ENCODE measurements at places on chromosomes 5 and 9.

GRCh38 chr5:53871050-53871449, 310.6 kb downstream of the NDUFS4 start:
- DNase-seq: no peak

- DNase-seq: no peak
Measured at GRCh38 chr9:82890865-82891264, 172.1 kb downstream of the RASEF start.

- DNase-seq: peak; percentile 62
Measured at GRCh38 chr5:8517456-8517855, 648.5 kb downstream of the MTRR start.

DNA sequence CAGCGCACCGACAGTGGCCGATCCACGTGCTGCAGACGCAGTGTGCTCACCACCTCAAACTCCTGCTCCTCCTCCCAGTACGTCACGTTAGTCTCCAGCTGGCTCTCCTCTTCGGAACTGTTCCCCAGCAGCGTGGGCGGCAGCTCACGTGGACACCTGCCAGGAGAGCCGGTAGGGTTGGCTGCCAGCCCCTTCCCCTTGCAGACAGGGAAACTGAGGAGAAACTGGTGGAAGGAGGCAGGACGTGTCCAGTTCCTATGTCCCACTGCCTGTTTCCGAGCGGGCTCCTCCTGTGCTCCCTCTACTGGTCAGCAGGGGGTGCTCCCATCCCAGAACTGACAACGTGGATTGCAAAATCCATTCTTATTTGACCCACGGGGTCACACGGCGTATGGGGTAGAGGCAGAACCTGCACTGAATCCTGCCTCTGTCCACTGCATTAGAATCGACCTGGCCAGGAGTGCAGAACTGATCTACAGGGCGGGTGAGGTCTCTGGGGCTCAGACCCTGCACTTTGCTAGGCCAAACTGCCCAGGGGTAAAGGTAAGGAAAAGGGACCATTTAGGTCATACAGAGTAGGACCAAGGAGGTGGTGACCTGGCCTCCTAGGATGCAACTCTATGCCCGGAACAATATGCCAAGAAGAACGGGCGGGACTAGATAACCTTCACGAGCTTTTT, 25.7 kb downstream of the PDGFRB start:
- DNase-seq: peak; percentile 69

GRCh38 chr9:86945728-86946200, 1.5 kb downstream of the GAS1 start:
- no peak for DNase-seq

GRCh38 chr5:107776922-107777740, 106.4 kb upstream of the EFNA5 start:
- DNase-seq: no peak

DNA sequence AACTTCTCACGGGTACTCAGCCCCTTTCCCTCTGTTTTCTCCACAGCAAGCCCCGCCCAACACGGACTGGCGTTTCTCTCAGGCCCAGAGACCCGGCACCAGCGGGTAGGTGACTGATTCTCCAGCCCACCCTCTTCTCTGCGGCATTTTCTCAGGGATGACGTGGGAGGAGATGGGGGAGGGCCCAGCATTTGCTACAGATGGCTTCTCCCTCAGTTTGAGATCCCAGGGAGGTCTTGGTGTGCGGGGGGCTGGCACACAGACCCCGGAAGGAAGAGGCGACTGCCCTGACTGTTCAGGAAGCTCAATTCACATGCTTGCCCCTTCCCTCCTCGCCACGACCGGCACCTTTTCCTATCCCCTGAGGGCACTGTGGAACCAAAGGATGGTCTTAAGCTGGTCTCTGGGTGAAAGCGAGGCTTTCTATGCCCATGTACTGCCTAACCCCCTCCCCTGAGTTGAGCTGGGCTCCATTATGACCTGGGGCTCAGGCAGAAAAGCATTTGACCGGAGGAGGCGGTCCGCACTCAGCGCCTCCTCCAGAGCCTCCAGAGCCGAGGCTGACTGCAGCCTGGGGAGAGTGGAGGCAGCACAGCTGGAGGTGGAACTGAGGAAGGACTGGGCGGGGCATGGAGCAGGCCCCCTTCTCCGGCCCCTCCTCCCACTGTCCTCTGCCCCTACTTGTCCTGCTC, 6.0 kb downstream of the PCDHGC5 start:
- DNase-seq: no peak

GRCh38 chr5:34609951-34610441, 46.1 kb upstream of the RAI14 start:
- DNase-seq: no peak

- peak; percentile 20 for DNase-seq
Measured at GRCh38 chr9:70480405-70480980, 66.0 kb upstream of the KLF9 start.

DNA sequence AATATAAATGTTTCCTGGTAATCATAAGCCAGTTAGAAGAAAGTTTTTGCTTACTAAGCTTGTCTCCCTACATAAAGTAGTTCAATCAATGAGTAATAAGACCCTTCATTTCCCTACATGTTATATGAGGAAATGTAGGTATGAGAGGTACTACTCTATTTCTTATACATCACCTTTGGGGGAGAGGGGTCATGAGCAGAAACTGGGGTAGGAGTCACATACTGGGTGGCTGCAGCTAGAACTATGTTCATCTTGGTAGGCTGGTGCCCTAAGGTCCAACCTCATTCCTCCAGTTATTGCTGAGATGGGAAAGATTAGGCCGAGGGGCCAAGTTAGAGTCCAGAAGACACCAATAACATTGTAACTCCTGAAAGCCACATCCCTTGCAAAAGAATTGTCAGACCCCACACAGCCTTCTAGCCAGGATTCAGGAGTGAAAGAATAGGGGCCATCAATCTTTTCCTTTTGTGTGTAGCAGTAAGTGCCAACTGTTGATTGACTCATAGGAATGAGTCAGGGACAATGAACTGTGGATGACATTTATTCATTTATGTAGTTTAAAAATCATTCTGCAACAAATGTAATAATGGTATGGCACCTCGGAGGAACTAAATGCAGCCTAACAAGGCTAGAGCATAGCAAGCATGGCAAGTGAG, 21.6 kb upstream of the SREK1 start:
- DNase-seq: no peak

DNA sequence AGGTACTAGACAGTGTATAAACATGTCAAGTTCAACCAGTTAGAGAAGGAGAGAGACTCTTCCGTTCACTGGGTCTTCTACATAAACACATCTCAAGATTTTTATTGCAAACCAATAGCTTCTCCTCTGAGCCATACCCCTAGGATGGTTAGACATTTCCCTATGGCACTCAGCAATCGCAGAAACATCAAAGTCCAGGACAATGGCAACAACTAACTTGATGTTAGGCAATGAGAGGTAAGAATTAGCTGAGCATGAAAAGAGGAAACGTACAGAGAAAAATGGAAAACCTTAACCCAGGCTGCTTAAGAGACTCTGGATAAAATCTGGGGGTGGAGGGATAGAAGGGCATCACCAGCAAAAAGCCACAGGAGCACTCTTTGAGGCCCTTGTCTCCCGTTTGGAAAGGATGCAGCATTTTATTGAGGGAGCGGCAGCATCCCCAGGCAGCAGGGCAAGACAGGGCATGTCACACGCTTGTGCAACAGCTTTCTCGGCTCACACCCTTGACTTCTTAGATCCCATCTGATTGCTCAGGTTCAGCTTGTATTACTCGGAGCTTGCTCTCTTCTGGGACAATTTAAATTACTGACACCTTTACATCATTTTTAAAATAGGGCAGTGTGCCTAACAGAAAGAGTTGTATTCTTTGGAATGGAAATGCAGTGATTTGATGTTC, 8.6 kb upstream of the PSAT1 start:
- DNase-seq: peak; percentile 11

DNA sequence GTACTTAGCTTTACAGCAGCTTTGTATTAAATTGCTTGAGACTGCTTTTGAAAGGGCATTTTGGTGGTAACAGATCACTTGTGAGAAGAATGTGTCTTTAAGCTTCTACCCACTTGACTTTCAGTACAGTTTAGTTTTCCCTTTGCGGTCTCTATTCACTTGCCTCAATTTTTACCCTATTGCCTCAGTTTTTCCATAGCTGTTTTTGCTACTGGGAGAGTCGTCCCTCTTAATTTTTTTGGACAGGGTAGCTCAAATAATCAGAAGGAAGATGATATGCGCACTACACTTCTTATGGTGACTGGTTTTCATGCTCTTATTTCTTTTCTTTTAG, 18.8 kb downstream of the UGCG start:
- no peak for DNase-seq

DNA sequence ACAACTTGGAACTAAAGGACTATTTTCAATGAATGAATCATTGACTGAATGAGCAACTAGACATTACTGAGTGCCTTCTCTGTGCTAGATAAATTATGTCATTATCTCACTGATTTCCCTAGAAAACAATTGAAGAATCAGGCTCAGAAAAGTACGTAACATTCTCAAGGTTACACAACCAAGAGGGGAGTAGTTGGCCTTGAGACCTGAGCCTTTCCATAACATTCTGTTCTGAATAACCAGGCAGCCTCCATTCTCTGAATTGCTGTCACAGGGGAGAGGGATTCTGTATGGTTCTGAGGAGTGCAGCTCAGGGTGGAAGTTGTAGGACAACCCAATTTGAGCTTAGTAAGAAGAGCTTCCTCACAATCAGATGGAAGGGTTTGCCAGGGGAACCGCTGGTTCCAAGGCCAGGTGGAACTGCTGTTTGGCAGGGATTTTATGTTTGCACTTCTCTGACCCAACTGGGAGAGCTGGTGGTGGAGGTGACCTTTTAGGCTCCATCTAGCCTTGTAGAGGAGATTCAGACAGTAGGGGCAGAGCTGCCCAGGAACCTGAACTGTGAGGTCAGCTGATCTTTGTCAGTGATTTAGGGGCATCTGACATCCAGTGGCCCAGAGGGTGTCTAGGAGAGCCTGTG, 16.3 kb downstream of the POLR1E start:
- no peak for DNase-seq

- no peak for DNase-seq
Measured at GRCh38 chr5:116229131-116229689, 144.4 kb downstream of the COMMD10 start.

DNA sequence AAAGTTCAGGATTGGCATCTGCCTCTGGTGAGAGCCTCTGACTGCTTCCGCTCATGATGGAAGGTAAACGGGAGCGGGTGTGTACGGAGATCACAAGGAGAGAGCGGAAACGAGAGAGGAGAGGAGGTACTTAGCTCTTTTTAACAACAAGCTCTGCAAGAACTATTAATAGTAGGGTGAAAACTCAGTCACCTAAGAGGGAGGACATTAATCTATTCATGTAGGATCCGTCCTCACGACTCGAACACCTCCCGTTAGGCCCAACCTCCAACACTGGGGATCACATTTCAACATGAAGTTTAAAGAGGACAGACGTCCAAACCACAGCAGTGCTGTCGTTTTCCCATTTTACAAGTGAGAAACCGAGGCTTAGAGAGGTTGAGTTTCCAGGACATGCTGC, 173.7 kb downstream of the SLC28A3 start:
- DNase-seq: no peak

- DNase-seq: peak; percentile 67
Measured at GRCh38 chr9:99592834-99593574, 228.7 kb upstream of the NR4A3 start.

GRCh38 chr9:8762479-8763085, 963.0 kb upstream of the DMAC1 start:
- no peak for DNase-seq

GRCh38 chr5:16144416-16144815, 35.2 kb downstream of the MARCHF11 start:
- no peak for DNase-seq

DNA sequence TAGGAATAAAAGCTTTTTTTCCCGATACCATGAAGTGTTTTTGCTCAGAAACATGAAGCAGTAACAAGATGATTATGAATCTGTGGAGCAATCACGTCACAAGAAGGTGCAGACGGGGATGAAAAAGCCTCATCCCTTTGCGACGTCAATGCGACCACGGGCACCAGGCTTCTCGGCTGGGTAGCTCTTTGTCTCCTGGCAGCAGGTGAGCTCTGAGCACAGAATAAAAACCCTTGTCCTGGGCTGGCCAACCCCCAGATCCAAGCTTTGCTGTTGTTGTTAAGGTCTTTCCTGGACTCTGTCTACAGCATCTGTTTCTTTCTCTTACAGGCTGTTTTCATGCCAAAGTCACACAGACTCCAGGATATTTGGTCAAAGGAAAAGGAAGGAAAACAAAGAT, 113.8 kb downstream of the ANKRD18B start:
- no peak for DNase-seq

DNA sequence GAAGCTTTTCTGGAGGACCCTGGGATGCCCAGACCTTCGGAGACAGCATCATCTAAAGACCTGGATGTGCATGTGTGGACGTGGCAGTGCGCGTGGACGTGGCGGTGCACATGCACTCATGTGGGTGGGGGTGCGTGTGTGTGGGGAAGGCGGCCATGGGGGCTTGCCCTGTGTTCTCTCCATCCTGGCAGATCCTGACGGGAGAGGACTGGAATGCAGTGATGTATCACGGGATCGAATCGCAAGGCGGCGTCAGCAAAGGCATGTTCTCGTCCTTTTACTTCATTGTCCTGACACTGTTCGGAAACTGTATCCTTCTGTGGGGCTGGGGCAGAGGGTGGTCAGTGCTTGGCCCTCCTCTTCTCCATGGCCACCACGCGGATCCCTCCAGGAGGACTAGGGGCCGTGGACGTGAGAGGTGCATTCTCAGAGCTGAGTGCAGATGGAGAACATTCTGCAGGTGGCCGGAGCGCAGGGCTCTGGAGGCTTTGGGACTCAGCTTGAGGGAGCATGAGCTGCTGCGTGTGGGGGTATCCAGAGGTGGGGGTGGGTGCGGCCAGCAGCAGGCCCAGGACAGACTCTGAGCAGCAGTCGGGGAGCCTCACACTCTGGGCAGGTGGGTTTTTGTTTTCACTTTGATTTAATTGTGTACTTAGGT, 129.1 kb downstream of the CACNA1B start:
- DNase-seq: no peak

- no peak for DNase-seq
Measured at GRCh38 chr5:73534011-73534644, 31.3 kb downstream of the ANKRA2 start.

DNA sequence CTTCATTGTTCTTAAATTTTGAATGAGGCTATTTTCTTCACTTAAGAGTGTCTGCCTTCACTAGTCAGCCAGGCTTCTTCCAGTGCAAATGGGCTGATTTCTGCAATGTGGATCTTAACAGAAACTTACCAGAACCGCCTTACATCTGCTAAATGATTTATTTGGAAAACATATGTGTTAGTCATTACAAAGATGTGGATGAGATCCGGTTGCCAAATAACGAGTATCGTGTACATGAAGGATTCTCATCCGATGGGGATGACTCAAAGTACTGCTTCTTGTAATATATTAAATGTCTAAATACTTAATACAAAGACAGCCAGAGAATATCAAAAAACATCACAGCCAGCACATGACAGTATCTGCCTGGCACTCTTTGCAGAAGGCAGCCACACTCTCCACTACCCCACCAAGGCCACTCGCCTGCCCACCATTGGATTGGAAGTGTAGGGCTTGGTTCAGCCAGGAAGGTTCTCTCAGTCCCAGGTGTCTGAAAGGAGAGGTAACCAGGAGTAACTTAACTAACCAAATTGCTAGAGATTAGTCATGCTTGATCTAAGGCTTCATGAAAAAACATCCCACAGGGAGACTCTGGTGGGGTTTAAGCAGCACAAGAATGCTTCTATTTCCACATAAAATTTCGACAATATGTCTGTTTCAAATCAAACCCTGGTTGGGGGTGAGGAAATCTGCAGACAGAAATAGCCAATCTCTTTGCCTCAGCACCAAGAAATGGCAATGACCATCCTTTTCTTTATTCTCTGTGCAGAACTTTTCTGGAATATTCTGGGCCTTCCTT, 174.8 kb downstream of the GADD45G start:
- DNase-seq: no peak

- no peak for DNase-seq
Measured at GRCh38 chr5:149356391-149356790, 1.5 kb upstream of the PCYOX1L start.
